ENCODE measurements at places on chromosomes 6 and 20.

- no peak for DNase-seq
Measured at GRCh38 chr6:89615882-89616281, 22.7 kb downstream of the LYRM2 start.

- DNase-seq = no peak
Measured at GRCh38 chr6:135161411-135162395, 19.4 kb upstream of the MYB start.

GRCh38 chr6:125421836-125422235 lies 120.1 kb upstream of the HDDC2 start:
- peak; percentile 79 for DNase-seq

GRCh38 chr6:5090603-5091002 lies 5.5 kb downstream of the PPP1R3G start:
- no peak for DNase-seq

DNA sequence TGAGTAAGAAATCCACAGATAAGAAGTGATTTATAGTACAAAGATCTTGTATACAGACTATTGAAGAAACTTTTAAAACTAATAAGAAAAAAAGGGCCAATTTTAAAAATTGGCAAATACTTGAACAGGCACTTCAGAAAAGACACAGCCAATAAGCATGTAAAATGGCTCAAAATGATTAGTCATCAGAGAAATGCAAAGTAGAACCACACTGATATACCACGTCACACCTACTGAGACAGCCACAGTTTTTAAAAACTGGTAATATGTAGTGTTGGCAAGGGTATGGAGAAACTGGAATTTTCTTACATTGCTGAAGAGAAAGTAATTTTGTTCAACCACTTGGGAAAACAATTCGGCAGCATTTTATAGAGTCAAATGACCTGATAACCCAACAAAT lies 488.9 kb upstream of the HTR1E start:
- DNase-seq = no peak

- DNase-seq = no peak
Measured at GRCh38 chr6:72650081-72650745, 28.3 kb downstream of the KCNQ5 start.

GRCh38 chr6:156589281-156589680 lies 187.9 kb upstream of the ARID1B start:
- DNase-seq = no peak

- no peak for DNase-seq
Measured at GRCh38 chr6:160765412-160765811, 63.4 kb downstream of the PLG start.

GRCh38 chr6:13413466-13413862 lies 73.9 kb downstream of the GFOD1 start:
- no peak for DNase-seq
